CD4-positive, alpha-beta T cell treated with Interferon alpha-2 for 1 hour (primary cell): ENCODE measurements at places on chromosomes 7 and 10.

DNA sequence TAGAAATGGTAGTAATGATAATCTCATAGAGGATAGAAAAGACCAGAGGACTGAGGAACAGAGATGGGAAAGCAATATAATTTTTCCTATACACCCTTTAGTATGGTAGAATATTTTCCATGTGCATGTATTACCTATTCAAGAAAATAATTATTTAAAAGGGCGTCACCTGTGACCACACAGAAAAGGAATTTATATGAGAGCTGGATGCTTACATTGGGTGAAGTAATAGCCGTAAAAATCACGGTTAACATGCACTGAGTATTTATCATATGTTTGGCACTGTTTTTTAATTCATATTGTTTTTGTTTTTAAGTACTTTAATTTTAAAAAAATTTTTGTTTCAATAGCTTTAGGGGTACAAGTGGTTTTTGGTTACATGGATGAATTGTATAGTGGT, 195.1 kb downstream of the IPMK start:
- no peak for DNase-seq

DNA sequence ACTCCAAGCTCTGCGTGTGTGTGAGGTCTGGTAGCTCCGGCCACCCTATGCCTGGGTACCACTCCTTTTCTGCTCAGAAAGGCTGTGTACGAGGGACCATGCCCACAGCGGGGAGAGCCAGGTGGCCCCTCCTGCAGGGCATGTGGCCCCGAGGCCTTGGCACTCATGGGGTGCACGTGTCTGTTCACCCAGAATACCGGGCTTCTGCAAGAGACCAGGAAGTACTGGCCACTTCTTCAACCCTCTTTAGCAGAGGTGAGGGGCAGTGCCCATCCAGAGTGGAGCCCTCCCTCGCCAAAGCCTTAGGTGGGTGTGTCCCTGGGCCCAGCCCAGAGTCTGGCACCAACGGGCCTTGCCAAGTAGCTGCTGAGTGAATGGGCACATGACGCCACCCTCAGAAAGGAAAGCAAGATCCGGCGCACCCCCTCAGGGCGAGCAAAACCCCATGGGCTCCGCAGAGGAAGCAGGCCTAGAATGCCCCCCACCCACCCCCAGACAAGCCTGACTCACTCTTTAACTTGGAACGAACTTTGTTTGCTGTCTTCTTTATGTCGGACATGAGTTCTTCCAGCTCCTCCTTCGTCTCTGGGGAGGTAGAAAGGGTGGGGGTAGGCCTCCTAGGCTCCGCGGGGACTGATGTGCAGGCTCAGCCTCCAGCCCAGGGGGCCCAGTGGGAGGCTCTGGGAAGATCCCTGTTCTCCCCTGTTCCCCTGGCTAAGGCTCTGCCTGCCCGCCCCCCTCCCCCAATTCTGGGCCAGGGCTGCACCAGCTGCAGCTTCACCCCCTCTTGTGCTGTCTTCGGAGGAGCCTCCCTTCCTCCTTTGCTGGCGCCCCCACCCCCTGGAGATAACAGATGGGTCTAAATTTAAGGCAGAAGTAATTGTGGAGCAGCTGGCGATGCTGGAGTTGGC, 14.6 kb downstream of the STX1A start:
- DNase-seq, result no peak

DNA sequence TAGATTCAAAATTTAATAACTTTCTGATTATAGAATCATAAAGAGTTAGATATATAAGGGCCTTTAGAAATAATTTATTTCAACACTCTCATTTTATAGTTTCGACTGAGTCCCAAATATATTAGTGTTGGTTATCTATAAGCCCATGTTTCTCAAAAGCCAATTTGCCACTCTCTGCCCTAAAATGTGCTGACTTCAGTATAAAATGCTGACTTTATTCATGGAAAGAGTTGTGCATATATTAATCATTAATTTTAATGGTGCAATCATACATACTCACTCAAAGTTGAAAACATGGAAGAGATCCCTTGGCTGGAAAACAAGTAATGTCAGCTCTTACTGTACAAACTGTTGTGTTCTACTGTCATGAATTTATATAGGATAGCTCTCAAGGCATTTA, 19.4 kb downstream of the ZWINT start:
- DNase-seq, result no peak

DNA sequence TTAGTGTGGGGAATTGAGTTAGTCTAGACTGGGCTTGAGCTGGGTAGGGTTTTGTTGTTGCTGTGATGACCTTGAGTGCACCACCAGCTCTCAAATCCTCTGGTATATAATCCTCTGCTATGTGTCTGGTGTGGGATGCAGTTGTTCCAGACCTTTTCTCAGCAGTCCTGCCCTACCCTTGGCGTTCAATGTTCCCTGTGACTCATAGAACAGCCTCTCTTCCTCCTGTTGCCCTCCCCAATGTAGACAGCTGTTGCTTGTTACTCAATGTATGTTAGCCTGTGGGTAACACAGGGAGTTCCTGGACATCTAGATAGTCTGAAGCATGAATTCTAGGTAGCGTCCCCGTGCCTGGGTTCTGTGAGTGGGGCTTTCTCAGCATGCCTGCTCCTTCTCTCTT, 19.8 kb downstream of the ACBD7 start:
- DNase-seq, result no peak

DNA sequence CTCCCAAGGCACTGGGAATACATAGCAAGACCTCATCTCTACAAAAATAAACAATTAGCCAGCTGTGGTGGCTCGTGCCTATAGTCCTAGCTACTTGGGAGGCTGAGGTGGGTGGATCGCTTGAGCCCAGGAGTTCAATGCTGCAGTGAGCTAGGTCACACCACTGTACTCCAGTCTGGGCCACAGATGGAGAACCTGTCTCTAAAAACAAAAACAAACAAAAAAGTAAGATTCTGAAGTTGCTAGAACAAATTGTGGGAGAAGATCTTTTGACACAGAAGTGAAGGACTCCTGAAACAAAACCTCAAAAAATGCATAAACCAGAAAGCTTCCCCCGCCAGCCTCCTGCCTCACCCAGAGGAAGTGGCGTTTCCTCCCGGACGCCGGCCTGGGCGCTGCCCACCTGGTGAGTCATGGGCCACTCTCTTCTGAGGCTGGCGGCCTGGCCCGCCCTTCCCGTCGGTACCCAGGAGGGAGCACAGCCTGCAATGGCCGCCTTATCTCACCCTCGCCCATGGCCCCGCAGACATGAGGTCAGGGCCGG, 25.4 kb upstream of the ELN start:
- DNase-seq, result peak; percentile 52

- DNase-seq, result no peak
Measured at GRCh38 chr10:85491652-85492051, 874.9 kb downstream of the GRID1 start.

GRCh38 chr7:146002431-146003078, 114.0 kb upstream of the CNTNAP2 start:
- no peak for DNase-seq

DNA sequence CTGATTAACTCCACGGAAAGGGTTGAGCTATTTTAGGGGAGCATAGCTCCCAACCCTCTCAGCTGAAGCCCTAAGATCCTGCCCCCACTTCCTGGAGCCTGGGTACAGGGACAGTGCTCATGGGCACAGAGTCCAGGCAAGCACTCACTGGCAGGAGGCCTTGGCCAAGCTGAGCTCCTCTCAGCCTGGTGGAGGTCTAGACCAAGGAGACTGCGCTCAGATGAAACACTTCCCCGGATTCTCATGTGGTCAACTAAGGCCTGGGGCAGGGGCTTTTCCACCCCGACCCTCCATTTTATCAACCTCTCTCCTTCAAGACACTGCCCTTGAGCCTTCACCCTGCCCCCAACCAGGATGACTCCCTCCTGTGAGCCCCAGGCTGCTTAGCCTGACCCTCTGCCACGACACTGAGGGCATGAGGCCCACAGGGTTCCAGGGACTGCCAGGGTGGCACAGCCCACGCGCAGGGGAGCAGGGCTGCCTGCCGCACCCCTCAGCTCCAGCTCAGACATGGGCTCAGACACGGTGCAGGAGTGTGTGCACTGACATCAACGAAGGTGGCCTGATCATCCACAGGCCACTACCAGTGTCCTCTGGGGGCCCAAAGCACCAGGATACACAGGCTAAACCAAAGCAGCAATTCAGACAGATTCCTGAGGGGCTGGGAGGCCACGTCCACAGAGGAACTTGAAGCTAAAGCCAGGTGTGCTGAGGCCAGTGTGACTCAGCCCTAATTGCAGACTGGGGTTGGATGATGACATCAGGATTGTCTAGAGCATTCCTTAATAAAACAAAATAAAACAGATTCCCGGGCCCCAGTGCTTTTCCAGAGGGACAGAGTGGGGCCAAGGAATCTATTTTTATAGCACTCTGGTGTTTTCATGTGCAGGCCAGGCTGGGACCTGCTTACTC, 18.8 kb downstream of the CHAT start:
- no peak for DNase-seq

- DNase-seq, result no peak
Measured at GRCh38 chr7:92655346-92655884, 65.2 kb upstream of the FAM133B start.

DNA sequence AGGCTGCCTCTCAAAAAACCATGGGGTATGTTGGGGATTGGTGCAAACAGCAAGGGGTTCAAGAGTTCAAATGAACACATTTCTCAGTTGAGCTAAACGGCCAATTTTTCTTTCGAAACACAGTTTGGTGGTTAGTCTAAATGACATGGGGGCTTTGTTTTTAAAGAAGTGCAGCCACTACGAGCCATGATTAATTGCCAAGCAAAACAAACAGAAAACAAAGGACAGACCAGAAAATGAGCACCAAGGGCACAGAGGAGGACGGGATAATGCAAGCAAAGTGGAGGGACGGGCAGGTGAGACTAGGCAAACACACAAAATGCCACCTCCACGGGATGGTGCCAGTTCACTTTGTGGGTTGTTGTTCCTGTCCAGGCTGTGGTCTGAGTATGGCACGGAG, 64.5 kb upstream of the PDLIM1 start:
- no peak for DNase-seq

DNA sequence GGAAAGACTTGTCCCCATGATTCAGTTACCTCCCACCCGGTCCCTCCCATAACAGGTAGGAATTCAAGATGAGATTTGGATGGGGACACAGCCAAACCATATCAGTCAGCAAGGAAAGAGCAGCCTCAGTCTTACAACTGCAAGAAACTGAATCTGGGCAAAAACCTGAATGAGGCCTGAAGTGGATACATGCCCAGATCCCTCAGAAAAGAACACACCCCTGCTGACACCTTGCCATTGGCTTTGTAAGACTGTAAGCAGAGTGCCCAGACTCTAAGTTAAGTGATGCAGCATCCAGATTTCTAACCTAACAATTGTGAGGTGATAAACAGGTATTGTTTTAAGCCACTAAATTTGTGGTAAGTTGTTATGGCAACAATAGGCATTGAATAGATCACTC, 670.8 kb downstream of the SORCS1 start:
- no peak for DNase-seq

DNA sequence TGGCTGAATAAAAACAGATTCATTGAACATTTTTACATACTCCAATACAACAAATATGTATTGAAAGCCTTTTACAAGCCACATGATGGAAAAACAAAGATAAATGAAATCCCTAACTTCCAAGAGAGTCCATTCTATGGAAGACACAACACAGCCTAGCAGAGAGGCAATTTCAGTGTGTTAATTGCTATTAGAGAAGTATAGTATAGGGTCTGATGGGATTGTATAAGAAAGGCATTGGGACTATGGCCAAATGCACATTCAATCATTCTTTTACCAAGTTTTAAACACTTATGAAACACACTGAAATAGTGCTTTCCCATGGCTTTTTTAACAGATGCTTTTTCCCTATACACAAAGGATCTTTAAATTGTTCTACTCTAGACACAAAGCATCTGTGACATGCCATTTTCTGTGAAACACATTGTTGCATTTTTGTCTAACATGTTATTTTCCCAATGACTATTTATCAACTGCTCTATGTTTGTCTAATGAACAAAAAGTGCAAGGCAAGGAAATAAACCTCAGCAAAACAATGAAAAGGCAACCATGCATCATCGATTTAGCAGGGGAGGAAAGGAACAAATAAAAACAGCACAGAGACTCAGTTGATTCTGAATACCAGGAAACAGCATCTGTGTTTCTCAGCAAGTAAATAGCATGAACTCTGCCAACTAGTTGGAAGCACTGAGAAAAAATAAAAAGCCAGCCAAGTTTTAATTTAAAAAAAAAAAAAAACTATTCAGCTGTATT, 42.4 kb upstream of the PHYHIPL start:
- DNase-seq, result no peak

GRCh38 chr7:2928256-2928612, 84.1 kb upstream of the GNA12 start:
- no peak for DNase-seq

- DNase-seq, result no peak
Measured at GRCh38 chr7:30815951-30816644, 44.9 kb downstream of the MINDY4 start.

DNA sequence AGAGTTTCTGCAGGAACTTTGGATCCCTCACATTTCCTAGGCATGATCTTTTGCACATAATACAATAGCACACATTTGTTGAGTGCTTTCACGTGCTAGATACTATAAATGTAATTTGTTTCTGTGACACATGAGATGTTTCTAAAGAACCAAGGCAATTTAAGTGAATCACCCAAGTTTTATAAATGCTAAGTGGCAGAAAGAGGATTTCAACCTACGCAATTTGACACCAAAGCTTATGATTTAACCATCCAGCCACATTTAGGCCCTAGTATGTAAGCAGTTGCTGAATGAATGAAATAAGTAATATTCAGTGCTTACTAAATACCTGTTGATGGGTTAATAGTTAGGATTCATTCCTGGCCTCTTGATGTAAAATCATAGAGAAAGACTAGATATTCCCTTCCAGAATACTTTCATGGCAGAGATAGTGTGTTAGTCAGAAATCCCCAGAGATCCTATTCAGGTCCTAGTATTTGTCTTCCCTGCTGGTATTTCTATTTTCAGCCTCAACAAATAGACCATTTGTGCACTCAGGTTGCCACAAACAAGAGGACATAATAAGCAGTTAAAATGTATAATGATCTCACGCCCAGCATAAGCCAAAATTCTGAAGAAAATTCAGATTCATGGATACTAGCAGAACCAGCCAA, 572.6 kb downstream of the IPMK start:
- no peak for DNase-seq
